ENCODE measurements at places on chromosomes 13 and 19.
A peak's percentile ranks its signal among the peaks of the same experiment; 100 is the strongest.

GRCh38 chr13:38417727-38418126, 68.1 kb downstream of the UFM1 start:
- DNase-seq = no peak

- no peak for DNase-seq
Measured at GRCh38 chr13:44989941-44990340, 603 bp downstream of the GPALPP1 start.

- no peak for DNase-seq
Measured at GRCh38 chr19:23345838-23346237, 49.4 kb downstream of the ZNF91 start.

DNA sequence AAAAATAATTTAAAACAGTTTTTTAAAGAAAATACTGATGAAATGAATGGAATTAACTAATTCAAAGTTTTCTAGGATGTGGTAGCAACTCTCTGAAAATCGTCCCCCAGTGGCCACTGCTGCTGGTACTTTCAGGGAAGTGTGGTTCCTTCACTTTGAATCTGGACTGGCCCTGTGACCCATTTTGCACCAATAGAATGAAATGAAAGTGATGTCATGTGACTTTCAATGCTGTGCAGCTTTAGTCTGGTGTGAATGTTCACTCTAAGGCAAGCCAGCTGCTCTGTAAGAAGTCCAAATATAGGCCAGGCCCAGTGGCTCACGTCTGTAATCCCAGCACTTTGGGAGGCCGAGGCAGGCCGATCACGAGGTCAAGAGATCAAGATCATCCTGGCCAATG, 26.4 kb upstream of the HNRNPA1L2 start:
- DNase-seq = no peak

- DNase-seq = no peak
Measured at GRCh38 chr13:34156841-34157365, 339.0 kb downstream of the RFC3 start.

- peak; percentile 10 for DNase-seq
Measured at GRCh38 chr19:14248578-14249011, 42.6 kb upstream of the ADGRL1 start.

DNA sequence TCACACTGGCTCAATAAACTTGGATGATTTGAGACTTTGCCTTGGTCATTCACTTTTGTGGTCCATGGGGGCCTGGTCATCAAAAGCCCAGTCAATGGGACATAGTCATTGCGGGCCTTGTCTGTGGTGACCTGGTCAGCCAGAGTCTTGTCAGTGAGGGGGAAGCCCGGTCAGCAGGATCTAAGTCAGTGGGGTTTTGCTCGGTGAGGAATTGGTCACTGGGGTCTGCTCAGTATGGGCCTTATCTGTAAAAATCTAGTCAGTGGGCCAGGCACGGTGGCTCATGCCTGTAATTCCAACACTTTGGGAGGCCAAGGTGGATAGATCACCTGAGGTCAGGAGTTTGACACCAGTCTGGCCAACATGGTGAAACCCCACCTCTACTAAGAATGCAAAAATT, 63.7 kb upstream of the TPM4 start:
- no peak for DNase-seq

- DNase-seq = no peak
Measured at GRCh38 chr13:21020581-21020980, 40.8 kb downstream of the LATS2 start.

DNA sequence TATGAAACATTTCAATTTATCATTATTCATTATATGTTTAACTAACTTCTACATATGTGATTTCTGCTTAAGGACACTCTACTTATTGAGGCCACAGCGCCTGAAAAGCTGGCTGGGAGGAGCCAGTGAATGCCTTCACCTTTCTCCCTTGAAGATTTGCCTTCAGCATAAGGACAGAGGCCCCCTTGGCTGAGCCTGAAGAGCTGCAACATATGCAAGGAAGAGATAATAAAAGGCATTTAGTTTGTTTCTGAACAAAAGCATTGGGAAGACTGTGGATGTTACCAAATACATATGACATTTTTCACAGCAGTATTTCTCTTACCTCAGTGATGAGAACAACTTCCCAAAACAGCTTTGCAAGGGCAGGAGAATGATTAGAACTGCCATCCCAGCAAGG, 92.1 kb downstream of the ABCC4 start:
- DNase-seq = no peak

DNA sequence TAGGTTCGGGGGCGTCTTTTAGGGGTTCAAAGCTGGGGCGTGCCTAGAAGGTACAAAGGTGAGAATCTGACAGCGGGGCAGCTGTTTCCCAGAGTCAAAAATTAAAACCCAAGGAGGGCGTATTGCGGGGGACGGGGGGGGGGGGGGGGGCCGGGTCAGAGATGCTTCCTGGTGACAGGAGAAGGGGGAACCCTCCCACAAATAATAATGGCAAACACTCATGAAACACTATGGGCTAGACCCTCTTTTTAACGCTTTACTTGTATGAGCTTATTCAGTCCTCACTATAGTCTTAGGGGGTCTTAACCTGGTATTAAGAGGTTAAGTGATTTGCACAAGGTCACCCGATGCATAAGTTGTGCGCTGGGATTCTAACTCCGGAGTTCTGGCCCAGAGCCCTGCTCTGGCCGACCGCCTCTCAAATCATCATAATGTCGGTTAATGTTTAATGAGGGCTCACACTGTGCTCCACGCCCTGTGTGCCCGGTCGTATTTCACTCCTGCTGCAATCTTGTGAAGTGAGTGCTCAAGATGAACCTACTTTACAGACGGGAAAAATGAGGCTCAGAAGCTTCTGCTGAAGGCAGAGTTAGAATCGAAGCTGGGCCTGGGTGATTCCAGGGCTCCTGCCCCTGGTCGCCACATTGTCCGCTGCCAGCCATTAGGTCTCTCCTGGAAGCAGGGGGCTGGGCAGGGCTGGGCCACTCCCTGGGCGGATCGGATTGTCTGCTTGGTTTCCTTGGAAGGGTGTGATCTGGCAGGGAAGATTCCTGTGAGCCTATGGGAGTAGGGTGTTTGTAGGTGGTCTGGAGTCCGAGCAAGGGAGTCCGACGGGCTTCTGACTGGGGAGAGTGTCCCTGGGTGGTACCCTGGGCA, 964 bp downstream of the PAK4 start:
- DNase-seq = no peak

- DNase-seq = no peak
Measured at GRCh38 chr13:43031881-43032280, 8.5 kb downstream of the DNAJC15 start.

DNA sequence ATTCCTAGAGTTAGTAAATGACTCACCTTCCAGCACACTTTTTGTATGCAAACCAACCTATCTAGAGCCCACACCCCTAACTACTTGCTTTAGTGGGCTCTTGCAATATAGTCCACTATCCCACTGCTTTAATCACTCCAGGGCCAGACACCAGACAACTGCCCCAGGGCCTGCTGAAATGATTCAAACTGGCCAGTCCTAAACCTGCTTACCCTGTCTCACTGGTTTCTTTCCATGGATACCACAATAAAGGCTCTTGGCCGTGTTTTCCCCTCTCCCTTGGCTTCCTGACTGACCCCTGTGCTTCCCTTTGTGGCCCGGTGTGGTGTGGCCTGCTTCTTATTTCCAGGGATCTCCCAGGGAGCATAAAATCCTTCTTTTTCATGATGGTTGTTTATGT, 14.6 kb downstream of the HS6ST3 start:
- DNase-seq = no peak

- no peak for DNase-seq
Measured at GRCh38 chr13:75042807-75043206, 439.2 kb downstream of the TBC1D4 start.

DNA sequence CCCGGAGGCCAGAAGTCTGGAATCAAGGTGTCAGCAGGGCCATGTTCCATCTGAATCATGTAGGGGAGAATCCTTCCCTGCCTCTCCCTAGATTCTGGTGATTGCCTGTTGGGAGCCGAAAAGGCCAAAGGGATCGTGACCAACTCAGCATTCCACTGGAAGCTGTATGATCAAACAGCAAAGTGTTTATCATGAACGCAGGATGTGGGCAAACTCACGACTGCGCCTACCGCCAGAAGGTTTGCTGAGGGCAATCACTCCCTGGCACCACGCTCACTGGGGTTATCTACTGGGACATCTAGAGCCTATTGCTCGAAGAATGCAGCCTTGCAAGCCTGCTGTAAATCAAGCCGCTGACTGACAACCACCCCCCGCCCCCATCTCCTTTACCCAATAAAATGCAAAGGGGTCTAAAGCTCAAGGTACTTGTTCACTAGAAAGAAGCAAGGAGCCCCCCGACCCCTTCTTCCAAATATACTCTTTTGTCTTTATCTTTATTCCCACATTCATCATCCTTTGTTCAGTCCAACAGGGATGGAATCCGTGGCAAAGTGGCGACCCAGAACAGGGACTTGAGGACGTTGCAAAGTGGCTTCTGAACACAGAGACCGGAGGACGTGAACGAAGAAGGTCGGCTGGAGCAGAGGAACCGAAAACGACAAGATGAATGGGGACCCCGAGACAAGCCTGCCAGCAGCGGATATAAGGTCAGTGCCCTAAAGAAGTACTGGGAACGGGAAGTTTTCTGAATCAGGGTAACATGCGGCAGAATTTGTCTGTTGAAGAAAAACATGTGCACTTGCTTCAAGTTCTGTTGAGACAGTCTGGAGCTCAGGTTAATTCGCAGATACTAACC, 16.8 kb downstream of the CLEC4M start:
- no peak for DNase-seq

GRCh38 chr13:22748866-22749577, 431.8 kb upstream of the SGCG start:
- DNase-seq = no peak
